Activated CD4-positive, alpha-beta T cell treated with anti-CD3 and anti-CD28 coated beads, Interleukin-2, amount 50 U/mL, for 16 hours (primary cell): ENCODE measurements at places on chromosomes 16 and 17.

- DNase-seq = no peak
These were observed 13.7 kb downstream of the AP1G1 start for GRCh38 chr16:71794943-71795342.

GRCh38 chr16:72856797-72857196 is 191.1 kb downstream of the ZFHX3 start:
- no peak for DNase-seq

GRCh38 chr17:72302735-72303134 is 181.9 kb downstream of the SOX9 start:
- no peak for DNase-seq

DNA sequence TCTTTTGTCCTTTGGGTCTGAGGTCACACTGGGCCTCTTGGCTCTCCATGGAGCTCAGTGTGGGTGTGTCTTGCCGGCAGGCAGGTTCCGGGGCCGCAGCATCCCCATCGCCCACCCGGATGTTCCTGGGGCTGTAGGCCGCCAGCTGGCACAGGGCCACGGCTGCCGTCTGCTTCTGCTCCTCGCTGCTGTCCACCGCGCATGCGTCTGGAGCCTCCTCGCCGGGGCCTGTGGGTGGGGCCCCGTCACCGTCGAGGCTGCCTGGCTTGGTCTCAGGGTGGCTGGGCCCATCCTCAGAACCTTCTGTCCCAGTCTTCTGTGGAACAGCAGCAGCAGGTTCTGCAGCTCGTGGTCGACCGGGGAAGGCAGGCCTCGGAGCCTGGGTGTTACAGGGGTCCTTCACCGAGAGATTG is 9.6 kb downstream of the ZNF750 start:
- no peak for DNase-seq

GRCh38 chr17:39598630-39599003 is 9.1 kb downstream of the NEUROD2 start:
- DNase-seq = no peak

DNA sequence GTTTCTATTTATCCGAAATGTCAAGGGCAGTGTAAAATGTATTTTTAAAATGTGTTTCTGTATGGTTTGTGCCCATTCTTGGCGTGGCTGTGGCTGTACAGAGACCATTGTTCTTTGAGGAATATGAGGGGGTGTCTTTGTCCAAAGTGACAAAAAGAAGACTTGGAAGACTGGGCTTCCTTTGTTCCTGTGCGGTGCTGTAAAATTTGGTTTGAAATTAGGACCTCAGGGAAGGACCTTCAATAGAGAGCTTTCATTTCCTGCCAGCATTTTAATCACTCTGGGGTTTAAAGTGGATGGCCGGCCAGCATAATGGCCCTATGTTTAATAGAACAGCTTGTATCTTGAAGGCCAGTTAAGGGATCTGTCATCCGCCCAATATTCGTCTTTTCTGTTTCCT is 190.1 kb upstream of the TBX2 start:
- DNase-seq = no peak

DNA sequence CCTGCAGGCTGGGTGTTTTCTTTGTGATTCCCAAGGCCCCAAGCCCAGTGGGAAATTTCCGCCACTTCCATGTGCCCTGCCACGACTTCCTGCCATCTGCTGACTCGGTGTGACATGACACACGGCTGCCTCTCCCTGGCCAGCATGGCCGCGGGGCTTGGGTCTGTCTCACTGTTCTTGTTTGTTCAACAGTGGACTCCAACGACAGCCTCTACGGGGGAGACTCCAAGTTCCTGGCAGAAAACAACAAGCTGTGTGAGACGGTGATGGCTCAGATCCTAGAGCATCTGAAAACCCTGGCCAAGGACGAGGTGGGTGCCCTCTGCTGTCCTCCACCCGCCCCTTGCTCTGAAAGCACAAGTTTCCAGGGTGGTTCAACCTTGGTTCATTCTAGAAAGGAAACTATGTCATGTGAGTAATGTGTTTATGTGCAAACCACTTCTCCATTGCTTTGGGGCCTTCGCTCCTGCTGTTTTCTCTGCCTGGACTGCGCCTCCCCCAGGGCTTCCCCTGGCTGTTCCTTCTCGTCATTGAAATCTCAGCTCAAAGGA is 26.8 kb downstream of the KNOP1 start:
- DNase-seq = no peak

- no peak for DNase-seq
These were observed 25.6 kb downstream of the GAS7 start for GRCh38 chr17:10172778-10173177.
